ENCODE measurements at places on chromosomes 3 and 15. TPM values are rescaled to one million over a fixed set of nuclear protein-coding genes. Genes with fewer than 3 reads are reported as not detected.

MTHFS gene
- total RNA-seq, result 70.3 TPM

DNA sequence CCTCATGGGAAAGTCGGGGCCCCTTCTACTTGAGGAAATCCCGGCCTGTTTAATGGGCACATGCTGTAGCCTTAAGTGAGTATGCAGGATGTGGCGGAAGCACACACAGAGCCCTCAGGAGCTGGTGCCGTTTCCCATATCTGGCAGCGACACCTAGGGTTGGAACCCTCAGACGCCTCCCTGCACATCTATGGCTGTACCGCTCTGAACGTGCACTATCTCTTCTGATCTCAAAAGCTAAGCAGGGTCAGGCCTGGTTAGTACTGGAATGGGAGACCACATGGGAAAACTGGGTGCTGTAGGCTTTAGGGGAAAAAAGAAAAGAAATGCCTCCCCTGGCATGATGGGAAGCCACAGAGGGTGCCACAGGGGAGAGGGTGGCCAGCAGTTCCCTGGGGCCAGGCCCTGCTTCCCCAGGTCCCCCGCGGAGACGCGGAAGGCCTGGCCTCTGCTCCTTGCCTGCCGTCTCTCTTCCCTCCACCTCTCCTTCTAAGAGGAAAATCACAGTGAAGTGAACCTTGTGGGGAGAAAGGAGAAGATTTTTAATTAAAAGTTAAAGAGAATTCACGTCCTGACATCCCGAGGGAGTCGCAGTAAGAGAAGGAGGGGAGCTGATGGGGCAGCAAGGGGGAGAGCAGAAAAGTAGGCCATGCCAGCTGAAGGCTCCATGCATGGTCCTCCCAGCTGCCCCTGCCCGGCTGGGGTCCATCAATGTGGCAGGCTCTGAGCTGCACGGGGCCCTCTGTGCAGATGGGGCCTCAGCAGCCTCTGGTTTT, 60.5 kb upstream of the TMEM115 start:
- no peak for DNase-seq

- DNase-seq, result no peak
These were observed 28.9 kb downstream of the RAP2B start for GRCh38 chr3:153190923-153191322.

GRCh38 chr15:41975669-41976068, 3.3 kb upstream of the EHD4 start:
- DNase-seq, result no peak

- DNase-seq, result no peak
These were observed 143.7 kb downstream of the NR1D2 start for GRCh38 chr3:24088782-24089181.
